ENCODE measurements at places on chromosomes 12 and 14. TPM values are rescaled to one million over a fixed set of nuclear protein-coding genes. Genes with fewer than 3 reads are reported as not detected.

- DNase-seq = no peak
- no peaks in the 10 kb centered on the region for H3K4me1 ChIP-seq
- no peaks in the 10 kb centered on the region for H3K27me3 ChIP-seq
Observed at GRCh38 chr14:54814076-54814475, 88.5 kb downstream of the GCH1 start.

DNA sequence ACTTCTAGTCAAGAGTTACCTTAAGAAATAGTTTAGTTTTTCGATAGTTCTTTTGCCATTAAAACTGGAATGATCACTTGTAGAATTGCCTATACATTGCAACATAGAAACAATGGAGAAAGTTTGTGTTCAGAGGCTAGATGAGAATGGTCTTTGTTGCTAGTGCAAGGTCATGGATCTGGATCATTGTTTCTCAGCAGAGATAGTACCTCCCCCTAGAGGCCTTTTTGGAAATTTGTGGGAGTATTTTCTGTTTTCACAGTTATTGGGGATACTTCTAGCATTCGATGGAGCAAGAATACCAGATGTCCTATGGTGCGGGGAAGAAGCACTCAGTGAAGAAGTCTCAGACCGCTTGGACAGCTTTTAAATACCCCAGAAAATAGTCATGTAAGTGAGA, 138.8 kb upstream of the HMGA2 start:
- no peak overlapping the region for H3K27ac ChIP-seq
- DNase-seq = peak; percentile 21
- no peaks in the 10 kb centered on the region for H3K36me3 ChIP-seq
- no peaks in the 10 kb centered on the region for H3K4me1 ChIP-seq

DNA sequence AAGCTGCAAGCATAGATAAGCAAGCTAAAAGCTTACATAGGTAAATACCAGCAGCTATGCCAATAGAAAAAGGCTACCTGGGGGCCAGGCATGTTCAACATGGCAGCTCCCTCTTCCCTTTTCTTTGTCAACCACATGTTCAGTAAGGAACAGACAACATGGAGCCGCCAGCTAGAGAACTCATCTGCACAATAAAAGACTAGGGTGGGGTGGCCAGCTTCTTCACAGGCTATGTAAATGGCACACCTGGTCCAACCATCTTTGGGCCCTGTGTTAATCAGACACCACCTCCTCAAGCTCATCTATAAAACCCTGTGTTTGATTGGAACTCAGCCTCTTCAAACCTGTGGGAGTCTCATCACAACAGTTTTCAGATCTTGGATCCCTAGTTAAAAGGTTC, 129.7 kb upstream of the TMPO start:
- H3K27me3 ChIP-seq = no peaks in the 10 kb centered on the region
- no peak overlapping the region for H3K27ac ChIP-seq
- H3K4me1 ChIP-seq = no peaks in the 10 kb centered on the region

- H3K36me3 ChIP-seq = no peaks in the 10 kb centered on the region
- H3K27me3 ChIP-seq = peaks cover 4% of the 10 kb centered on the region
- no peak for DNase-seq
- H3K27ac ChIP-seq = no peak overlapping the region
- H3K4me1 ChIP-seq = no peaks in the 10 kb centered on the region
Observed at GRCh38 chr12:4943067-4943937, 33.6 kb downstream of the KCNA1 start.

DNA sequence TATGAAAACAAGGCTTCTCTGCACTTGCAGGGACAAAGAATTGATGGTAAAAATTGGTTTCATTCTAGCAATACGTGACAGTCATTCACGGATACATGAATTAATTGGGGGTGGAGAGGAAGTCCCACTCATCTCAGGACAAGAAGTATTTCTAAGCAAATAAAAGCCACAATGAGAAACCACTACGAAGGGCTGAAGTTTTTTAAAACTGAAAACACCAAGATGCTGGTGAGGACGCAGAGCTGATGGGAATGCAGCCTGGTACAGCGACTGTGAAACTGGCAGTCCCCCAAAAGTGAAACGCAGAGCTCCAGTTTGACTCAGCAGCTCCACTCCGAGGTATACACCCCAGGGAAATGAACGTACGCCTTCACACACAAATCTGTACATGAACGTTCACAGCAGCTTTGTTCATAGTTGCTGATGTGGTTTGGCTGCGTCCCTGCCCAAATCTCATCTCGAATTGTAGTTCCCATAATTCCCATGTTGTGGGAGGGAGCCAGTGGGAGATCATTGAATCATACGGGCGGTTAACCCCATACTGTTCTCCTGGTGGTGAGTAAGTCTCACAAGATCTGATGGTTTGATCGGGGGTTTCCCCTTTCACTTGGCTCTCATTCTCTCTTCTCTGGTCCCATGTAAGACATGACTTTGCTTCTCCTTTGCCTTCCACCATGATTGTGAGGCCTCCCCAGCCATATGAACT, 89.0 kb downstream of the SCARB1 start:
- peaks cover 13% of the 10 kb centered on the region for H3K4me1 ChIP-seq
- H3K36me3 ChIP-seq = no peaks in the 10 kb centered on the region
- H3K4me3 ChIP-seq = no peak overlapping the region
- peak; percentile 48 for DNase-seq
- no peak overlapping the region for H3K27ac ChIP-seq

- H3K36me3 ChIP-seq = no peaks in the 10 kb centered on the region
- H3K27ac ChIP-seq = no peak overlapping the region
- no peak for DNase-seq
- H3K4me3 ChIP-seq = no peak overlapping the region
- no peaks in the 10 kb centered on the region for H3K27me3 ChIP-seq
Observed at GRCh38 chr12:77667101-77667500, 163.6 kb upstream of the NAV3 start.

GRCh38 chr12:57176846-57177245, 29.4 kb upstream of the LRP1-AS start:
- H3K36me3 ChIP-seq = peaks cover 86% of the 10 kb centered on the region
- no peak overlapping the region for H3K27ac ChIP-seq
- peaks cover 9% of the 10 kb centered on the region for H3K4me1 ChIP-seq
- no peaks in the 10 kb centered on the region for H3K27me3 ChIP-seq
- no peak overlapping the region for H3K4me3 ChIP-seq

DNA sequence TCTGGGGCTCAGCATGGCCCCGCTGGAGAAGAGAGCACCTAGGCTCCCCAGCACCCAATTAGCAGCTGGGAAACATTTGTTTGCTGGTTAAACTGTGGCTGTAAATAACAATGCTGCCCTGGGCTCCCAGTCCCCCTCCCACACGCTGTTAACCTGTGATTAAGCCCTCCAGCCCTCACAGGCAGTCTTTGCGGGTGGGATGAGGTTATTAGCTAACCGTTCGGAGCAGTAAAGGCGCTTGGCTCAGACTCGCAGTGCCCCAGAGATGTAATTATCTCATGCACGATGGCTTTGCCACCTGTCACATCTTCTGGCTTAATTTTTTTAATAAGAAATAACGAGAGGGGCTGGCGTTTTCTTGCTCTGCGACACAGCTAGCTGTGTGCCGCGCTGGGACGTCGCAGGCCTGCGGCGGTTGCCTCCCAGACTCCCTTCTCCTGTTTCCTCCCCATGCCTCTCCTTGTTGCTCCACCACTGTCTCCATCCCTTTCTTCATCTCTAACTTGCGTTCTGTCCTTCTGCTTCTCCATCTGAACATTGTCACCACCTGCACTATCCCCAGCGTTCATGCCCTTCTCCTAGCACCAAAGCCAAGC, 239.2 kb upstream of the FKBP4 start:
- no peak for DNase-seq
- H3K27me3 ChIP-seq = no peaks in the 10 kb centered on the region
- no peak overlapping the region for H3K4me3 ChIP-seq
- H3K4me1 ChIP-seq = no peaks in the 10 kb centered on the region

GRCh38 chr12:10453156-10453555, at the start of gene KLRC1:
Gene KLRC1, minus strand, starts transcription at chr12:10453377. Its CDS starts 2,221 bp downstream, at chr12:10451156.
- no peak within 1 kb of the TSS for H3K27ac ChIP-seq
- H3K4me1 ChIP-seq = no peaks in the 10 kb centered on the region
- no peak within 1 kb of the TSS for H3K4me3 ChIP-seq
- H3K36me3 ChIP-seq = no peaks in the 10 kb centered on the region

GRCh38 chr12:131506426-131506825, 204.5 kb upstream of the SFSWAP start:
- no peak overlapping the region for H3K27ac ChIP-seq
- no peaks in the 10 kb centered on the region for H3K4me1 ChIP-seq
- H3K4me3 ChIP-seq = no peak overlapping the region
- DNase-seq = no peak
- no peaks in the 10 kb centered on the region for H3K36me3 ChIP-seq

Gene OR4K17
- total RNA-seq = not detected

Gene PPP4R4
- total RNA-seq = 0.37 TPM

Gene LRRC10
- not detected for total RNA-seq

Gene SVOP
- total RNA-seq = not detected

Gene AQP6
- total RNA-seq = 0.18 TPM
